ENCODE measurements at places on chromosomes 4 and X.

DNA sequence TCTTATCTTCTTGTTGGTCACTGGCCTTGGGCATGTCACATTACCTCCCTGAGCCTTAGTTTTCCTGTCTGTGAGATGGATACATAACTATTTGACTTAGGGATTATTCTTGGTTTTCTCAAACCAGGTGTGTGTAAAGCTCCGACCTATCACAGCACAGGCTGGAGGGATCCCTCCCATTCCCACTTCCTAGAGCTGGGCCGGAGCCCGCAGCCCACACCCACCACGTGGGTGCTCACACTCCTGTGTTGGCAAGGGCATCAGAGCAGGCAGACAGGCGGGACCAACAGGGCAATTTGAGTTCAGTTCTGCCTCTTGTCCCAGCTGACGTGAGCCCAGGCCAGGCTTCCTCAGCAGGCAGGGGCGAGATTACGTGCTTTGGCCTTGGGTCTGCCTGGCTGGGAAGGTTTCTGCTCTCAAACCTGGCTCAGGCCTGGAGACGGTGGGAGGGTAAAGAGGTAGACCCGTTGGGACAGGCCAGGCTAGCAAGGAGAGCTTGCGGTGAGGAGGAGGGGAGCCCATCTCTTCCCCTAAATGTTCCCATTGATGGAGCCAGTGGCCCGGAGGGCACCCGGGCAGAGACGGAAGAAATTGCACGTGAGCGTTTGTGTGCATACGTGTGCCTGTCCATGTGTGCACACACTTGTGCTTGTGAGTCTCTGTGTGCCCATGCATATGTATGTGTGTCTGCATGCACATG, 734 bp upstream of the SH3TC1 start:
- DNase-seq: no peak

GRCh38 chr4:68249434-68249833, 3.9 kb upstream of the TMPRSS11B start:
- no peak for DNase-seq

DNA sequence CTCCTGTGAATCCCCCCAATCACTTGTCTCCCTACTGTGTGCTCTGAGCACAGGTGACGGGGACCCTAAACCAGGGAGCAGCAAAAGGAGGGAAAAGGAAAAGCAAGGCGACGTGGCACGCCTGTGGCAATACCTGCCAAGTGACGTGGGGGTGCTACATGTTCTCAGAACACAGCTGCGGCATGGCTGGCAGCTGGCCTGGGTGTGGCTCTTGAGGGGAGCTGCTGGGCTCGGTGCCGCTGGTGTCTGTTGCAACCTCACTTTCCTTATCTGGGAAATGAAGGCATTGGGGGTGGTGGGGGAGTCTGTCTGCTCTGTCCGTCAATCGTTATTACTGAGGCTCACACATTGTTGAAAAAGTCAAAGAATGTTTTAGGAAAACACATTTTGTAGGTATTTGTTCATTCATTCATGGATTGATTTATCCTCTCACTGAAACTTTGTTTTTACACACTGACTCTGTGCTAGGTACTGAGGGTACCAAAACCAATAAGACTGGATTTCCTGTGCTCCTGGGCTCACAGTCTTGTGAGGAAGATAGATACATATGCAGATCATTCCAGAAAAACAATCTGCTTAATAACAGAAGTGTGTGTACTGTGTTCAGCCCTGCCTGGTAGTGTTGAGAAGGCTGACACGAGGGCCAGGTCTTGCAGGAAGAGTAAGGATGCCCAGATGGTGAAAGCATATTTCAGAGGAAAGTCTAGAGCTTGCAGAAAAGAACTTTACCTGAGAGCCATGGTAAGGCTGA, 217.6 kb downstream of the PTTG2 start:
- peak; percentile 56 for DNase-seq

DNA sequence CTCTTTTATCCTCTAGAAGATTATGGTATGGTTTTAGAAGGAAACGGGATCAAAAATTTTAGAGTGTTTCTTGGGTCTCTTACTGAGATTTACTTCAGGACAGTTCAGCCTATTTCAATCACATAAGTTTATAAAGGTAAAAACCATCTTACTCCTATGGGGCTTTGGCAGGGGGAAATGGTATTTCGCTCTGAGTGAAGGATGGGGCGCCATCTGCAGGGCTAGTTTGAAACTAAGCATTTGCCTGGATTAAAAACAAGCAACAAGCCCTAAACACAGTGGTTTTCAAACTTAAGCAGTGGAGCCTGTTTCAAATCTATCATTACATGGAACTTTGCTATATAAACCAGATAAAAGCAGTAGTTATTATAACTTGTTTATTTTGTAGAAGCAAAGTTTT, 361.5 kb upstream of the FMR1 start:
- DNase-seq: no peak

DNA sequence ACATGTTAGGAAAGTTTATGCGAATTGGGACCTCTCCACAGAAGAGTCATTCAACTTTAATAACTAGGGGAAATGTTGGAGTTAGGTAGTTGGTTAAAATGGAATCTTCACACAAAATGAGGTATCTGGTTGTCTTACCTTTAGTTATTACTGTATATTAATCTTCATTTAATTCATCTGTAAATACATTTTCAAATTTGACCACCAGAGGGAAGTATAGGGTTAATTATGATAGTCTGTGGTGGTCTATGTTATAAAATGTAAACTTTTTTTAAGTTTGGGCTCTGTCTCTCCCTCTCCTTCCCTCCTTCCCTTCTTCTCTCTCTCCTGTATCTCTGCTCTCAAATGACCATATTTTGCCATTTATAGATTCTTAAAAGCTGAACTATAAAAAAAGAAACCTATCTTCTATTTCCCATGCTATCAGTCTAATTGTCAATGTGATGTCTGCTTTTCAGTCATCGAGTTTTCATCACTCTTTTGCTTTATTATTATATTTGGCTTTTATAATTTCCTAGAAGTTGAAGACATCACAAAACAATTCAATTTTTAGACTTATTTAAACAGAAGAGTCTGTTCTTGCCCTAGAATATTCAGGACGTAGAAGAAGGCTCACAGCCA, 49.8 kb downstream of the TMEM144 start:
- DNase-seq: no peak

GRCh38 chr4:38745881-38746280, 36.9 kb downstream of the TLR10 start:
- DNase-seq: no peak
